ENCODE measurements at places on chromosomes 5 and 9.
A peak's percentile ranks its signal among the peaks of the same experiment; 100 is the strongest.

DNA sequence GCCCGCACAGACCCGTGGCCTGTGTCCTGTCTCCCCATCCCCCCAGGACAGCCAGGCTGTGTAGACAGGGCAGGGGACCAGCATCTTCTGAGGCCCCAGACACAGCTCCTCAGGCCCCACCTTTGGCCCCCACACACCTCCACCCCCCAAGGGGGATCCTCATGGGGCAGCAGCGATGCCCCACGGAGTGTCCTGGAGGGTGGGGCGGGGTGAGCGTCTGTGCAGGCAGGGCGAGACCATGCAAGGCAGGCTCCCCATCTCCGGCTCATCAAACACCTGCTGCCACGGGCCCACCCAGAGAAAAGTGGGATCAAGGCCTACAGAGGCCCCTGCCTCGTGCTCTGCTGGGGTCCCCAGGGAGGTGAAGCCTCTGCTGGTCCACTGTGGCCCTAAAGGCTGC lies 118.7 kb upstream of the FOXD4L5 start:
- no peak for DNase-seq

DNA sequence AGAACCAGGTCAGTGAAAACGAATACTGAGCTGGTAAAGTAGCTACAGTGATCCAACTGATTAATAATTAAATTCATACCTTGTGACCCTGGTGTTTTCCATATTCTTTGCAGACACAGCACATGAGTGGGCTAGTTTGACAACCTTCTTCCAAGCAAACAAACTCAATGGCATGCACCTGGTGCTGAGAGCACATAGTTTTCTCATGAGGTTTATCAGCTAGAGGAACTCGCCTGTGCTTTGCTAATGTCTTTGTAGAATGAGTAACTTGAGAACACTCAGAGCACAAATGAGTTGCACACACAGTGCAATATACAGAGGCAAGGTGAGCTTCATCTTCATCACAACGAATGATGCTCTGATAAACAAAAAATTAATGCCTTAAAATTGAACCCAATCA lies 12.6 kb downstream of the TRIM23 start:
- DNase-seq: no peak

DNA sequence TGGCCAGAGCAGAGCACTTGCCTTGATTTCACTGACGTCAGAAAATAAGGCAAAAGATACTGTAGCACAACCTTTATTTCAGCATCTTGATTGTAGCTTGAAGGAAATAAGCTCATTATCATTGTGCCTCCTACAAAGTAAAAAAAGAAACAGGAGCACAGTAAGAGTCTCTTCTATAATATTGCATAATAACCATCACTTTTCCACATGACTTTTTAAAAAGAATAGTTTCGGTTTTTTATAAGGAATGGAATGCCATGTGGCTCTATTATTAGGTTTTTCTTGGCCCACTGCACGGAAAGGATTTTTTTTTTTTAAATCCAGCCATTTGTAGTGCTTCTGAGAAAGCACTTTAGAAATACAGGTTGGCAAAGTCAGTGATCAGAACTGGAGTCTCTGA lies 655.3 kb downstream of the LRRC70 start:
- no peak for DNase-seq

- DNase-seq: no peak
Observed at GRCh38 chr5:93580927-93581445, at the start of gene NR2F1-AS1. Gene NR2F1-AS1, minus strand, starts transcription at chr5:93581219.

DNA sequence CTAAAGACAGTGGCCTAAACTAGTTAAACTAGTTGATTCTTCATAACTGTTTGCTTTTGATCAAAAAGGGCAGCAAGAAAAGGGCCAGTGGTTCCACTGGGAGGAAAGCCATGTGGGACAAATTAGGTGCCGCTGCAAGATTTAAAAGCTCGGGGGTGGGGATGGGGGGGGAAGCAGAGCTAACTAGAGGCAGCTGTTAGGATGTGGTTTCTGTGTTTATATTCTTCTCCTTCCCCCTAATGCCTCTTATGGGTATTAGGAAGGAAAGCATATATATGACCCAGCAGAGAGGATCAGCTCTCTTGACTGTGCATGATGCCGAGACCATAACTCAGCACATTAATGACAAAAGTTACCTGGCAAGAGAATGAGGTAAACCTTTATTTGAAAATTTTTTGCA lies 65.7 kb downstream of the EFNA5 start:
- no peak for DNase-seq

DNA sequence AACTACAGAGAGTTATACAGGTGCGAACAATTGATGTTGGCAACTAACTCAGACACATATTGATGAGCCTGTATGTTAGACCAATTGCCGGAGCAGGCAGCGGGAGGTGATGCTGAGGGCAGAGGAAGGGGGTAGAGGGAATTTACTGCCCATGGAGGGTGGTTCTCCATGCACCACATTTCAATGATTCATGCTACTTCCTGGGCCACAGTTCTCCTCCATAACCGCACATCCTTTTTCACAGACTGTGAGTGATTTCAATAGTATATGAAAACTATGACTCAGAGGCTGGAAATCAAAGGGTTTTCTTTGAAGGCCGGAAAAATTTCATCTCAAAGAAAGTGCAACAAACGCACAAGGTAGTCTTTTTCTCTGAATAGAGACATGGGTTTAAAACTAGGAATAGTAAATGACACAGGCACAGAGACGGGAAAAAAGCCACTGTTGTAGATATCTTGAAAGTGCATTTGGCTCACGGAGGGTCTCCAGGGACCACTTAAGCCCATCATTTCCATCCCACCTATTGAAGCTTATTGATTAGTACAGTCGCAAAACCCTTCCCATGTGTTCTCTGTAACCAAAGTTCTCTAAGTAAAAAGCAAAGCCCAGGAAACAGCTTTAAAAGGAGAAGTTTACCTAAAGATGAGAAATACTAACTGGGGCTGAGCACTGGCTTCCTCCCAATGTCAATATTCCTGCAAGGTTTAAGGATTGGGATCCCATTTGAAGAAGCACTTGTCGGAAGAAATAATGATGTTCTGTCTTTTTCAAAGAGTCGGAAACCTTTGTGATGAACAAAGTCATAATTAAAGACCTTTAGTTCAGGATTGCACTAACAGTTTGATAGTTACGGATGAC lies 28.0 kb upstream of the ADAM19 start:
- DNase-seq: no peak

DNA sequence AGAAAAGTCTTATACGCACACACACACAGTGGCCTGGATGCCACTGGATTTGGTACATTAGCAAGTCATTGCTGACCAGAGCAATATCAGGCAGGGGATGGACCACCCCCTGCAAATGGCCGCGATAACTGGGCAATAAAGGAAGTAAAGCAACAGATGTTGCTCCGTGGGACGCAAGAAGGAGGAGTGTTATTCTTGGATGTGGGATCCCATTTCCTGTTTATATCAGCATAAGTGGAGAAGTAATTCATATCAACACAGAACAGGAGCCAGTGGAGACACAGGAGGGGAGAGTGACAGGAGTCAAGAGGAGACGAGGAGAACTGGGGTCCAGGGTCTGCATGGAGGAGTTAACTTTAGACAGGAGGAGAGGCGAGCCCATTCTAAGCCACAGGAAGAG lies 18.4 kb downstream of the RUFY1 start:
- no peak for DNase-seq

GRCh38 chr5:1322036-1322900 lies 22.6 kb downstream of the CLPTM1L start:
- DNase-seq: no peak

GRCh38 chr5:170294057-170294456 lies 3.5 kb downstream of the LCP2 start:
- DNase-seq: no peak

- DNase-seq: no peak
Observed at GRCh38 chr9:87167582-87167981, 220.3 kb upstream of the GAS1 start.

- DNase-seq: no peak
Observed at GRCh38 chr5:82984786-82985735, 92.1 kb downstream of the TMEM167A start.

DNA sequence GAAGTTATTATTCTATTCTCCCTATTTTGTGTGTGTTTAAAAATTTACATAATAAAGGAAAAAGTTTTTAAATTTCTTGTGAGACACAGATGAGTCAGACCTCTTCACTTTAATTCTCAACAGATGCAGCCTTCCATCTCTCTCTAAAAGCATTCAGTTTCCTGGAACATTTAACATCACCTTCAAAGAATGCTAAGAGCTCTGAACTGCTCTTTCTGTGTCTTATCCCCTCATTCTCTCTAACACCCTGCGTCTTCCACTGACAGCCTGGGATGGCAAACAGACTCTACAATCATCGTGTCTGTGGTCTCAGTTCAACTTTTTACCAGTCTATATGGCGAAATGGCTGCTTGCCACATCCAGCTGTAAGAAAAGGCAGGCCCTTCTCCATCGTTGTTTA lies 173.0 kb downstream of the HINT1 start:
- no peak for DNase-seq

DNA sequence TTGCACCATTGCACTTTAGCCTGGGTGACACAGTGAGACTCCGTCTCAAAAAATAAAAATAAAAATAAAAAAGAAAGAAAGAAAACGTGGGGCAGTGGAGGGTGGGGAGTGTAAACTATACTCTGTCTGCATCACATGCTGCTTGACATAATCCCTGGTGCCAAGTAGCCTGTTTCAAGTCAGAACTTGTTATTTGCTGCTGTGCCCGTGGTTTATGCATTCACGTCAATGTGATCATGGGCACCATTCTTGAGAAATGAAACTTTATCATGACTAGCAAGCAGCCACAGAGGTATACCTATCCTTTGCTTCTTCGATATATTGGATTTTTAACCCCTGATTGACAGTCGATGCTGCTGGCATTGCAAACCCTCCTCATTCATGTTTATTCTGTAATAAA lies 4.1 kb upstream of the SMU1 start:
- no peak for DNase-seq

DNA sequence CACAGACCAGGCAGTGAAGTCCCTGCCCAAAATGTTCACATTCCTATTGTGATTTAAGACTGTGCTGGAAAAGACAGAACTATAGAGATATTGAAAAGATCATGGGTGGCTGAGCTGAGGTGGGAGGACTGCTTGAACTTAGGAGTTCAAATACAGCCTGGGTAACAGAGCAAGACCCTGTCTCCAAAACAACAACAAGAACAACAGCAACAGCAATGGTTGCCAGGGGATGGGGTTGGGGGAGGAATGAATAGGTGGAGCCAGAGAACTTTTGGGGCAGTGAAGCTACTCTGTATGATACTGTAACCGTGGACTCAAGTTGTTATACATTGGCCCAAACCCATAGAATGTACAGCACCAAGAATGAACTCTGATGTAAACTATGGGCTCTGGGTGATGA lies 88.2 kb downstream of the DCP2 start:
- no peak for DNase-seq

GRCh38 chr9:9612270-9612669 lies 1000.5 kb downstream of the PTPRD start:
- DNase-seq: no peak

DNA sequence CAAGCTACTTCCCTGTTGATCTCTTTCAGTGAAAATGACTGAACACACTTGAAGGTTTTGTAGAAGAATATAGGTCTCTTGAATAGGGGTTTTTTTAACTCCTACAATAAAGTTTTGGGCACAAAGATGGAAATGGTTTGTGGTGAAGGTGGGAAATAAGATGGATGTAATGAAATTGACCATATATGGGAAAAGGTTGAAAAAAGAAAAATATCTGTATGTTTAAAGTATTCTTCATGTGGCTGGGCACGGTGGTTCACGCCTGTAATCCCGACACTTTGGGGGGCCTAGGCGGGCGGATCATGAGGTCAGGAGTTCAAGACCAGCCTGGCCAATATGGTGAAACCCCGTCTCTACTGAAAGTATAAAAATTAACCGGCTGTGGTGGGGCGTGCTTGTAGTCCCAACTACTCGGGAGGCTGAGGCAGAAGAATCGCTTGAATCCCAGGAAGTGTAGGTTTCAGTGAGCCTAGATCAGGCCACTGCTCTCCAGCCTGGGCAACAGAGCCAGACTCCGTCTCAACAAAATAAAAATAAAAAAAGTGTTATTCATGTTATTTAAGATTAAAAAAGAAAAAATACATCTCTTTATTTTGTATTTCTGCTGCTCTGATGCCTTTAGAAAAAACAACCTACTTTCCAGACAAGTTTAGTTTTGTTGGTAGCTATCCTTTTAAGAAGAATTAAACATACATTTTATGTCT lies 2.2 kb downstream of the RBM27 start:
- DNase-seq: no peak

DNA sequence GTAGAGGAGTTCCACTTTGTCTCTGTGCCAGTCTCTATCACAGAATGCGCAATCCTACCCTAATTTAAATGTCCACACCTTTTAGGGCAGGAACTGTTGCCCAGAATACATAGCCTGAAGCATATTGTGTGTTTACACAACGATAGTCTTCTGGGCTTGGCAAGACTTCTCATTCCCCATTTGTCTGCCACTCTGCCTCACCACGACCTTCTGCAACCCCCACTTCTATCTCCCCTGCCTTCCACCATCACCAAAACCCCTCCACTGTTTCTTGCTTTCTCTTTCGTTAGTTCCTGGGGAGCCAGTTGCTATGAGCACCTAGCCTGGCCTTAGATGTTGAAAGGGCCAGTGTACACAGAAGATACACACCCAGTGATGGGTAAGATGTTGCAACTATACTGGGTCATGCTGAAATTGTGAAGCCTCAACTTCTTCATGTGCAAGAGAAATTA lies 883 bp upstream of the RNF145 start:
- DNase-seq: no peak

DNA sequence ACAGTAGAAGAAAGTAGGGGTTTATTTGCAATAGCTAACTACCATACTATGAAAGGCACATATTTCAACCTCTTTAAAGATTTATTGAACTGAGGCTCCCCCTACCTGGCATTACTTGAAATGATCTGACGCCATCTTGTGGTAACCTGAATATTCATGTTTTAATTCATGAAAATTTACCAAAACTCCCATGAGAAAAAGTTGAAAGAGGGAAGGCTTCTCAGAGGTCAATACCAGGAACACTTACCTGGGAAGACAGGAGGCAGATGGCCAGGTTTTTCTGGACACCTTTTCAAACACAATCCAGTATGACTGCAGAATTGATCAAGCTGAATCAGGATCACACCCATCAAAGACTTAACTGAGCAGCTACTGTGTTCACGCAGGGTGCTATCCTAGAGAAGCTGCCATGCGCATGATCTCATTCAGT lies 9.4 kb downstream of the PRELID2 start:
- peak; percentile 40 for DNase-seq

- no peak for DNase-seq
Observed at GRCh38 chr9:136057236-136058081, 37.6 kb downstream of the NACC2 start.

GRCh38 chr9:94149696-94150095 lies 65.4 kb downstream of the PTPDC1 start:
- DNase-seq: no peak

GRCh38 chr5:6082685-6083084 lies 295.7 kb downstream of the MED10 start:
- DNase-seq: no peak

GRCh38 chr9:33921967-33922895 lies 105.3 kb downstream of the UBE2R2 start:
- DNase-seq: no peak

All from urinary bladder (tissue), 4 donors.